ENCODE measurements at places on chromosomes 1 and 21. TPM values are rescaled to one million over a fixed set of nuclear protein-coding genes. Genes with fewer than 3 reads are reported as not detected.

FGR gene
- not detected for total RNA-seq

CNR2 gene
- not detected for total RNA-seq

DNA sequence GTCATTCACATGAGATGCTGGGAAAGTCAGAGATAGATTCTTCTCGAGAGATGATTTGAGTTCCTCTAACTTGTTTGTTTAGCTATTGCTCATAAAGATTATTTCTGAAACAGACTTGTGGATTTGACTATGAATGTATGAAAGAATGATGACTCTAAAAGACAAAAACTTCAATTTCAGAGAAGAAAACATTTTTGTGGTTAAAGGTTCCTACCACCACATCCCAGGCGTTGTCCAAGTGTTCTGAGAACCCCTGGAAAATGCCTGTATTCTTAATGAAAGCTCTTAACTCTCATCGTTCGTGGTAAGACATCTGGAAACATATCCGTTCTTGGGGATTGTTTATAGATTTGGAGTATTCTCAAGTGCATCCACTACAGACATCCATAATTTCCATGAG, 228.7 kb downstream of the BARHL2 start:
- no peak for DNase-seq

DNA sequence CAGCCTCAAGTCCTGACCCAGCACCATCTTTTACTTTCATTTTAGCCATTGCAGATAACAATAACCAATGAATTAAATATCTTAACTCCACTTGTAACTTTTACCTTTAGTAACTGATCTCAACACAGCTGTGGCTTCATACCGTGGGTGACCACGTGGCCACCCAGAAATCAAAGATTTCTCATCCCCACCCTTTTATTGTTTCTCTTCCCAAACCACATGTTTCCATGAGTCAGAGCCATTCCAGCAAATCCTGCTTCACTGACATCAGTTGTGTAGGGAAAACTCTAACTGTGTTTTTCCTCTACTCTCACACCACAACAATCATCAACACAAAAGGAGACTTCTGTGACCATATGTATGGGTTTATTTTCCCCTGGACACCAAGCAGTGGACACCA, 25.1 kb upstream of the BRDT start:
- no peak for DNase-seq

DNAJC28 gene
- 1.8 TPM for total RNA-seq

GRCh38 chr1:23555986-23556634, 3.2 kb downstream of the ID3 start:
- DNase-seq, result peak; percentile 75

GRCh38 chr1:85894651-85895050, 186.4 kb upstream of the ZNHIT6 start:
- DNase-seq, result peak; percentile 54

LCE3A gene
- not detected for total RNA-seq

GRCh38 chr21:38524168-38525153, 26.2 kb upstream of the ERG start:
- DNase-seq, result no peak

DNA sequence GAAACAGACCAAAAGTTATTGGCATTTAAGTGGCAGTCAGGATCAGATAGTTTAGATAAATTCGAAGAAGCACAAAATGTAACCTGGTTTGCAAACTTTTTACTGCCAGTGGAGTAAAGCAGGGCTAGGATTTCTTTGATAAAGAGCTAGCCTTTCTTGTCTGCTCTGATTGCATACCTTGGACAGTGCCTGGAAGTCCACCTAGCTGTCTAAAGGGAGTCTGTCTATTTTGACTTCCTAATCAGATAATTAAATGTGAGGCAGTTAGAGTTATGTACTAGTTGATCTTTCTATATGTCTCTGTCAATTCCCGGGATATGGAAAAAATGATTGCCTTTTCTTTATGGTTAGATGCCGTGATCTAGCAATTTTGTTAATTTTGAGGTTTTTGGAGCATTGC, 4.1 kb downstream of the GPSM2 start:
- peak; percentile 18 for DNase-seq

Measured in cardiac muscle cell (in vitro differentiated cells and primary cell).